ENCODE measurements at places on chromosomes 16 and 17.

DNA sequence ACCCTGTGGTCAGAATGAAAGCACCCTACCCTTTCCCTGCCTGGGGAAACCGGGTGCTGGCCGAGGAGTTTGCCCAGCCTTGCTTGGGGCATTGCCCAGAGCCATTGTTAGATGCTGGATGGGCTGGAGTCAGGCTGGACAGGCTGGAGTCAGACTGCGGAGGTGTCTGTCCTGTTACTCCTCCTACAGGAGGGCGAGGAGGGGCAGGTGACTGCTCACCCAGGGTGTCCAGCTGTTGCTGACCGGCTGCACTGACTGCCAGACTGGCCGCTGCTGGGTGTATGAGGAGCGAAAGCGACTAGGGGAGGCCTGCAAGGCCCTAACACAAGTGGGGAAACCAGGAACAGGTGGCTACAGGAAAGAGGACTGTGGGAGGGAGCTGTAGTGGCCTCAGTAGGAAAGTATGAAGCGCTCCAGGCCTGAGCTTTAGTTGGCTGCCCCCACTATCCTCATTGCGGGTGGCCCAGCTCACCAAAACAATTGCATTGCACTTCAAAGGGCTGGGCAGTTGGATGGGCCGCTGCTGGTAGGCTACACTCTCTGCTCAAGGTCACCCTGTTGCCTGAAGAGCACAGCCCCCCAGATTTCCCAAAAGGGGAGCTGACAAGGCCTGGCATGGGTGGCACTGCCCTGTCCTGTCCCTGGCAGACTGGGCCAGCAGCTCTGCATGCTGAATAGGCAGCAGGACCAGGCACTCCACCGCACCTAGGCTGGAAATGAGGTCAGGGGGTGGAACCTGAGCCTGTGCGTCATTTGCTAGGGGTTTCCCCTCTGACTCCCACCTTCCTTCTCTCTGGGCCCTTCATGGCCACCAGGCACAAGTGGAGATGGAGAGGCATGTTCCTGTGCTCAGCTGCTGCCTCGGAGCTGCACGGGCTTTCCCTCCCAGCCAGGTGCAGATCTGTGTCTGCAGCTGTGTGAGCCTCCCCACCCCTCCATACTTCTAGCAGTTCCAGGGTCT, 18.4 kb downstream of the LDHD start:
- no peak for DNase-seq

GRCh38 chr16:89050868-89051311, 42.8 kb upstream of the ACSF3 start:
- DNase-seq: no peak

DNA sequence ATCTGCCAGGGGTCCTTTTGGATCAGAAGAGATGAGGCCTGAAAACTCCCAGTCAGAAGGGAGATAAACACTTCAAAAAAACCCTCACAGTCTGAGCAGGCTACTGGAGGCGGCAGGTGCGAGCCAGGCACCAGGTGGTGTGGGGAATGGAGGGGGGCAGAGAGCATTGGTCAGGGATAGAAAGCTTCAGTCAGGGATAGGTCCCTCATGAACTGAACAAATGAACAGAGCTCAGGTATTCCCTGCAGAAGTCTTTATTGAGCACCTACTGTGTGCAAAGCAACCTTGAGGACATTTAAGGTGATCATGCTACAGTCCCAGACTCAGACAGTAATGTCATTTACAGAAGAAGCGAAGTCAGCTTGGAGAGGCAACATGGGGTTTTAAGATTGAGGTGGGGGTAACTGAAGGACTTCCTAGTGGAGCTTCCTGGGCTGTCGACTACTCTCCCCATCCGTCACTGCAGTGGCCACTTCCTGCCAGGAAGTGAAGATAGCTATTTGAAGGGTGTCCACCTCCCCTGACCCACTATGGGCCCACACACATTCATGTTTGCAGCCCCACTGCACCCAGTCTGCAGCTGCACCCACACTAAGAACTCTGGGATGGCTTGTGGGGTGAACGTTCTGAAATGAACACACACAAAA, 3.2 kb downstream of the KIFC3 start:
- no peak for DNase-seq

DNA sequence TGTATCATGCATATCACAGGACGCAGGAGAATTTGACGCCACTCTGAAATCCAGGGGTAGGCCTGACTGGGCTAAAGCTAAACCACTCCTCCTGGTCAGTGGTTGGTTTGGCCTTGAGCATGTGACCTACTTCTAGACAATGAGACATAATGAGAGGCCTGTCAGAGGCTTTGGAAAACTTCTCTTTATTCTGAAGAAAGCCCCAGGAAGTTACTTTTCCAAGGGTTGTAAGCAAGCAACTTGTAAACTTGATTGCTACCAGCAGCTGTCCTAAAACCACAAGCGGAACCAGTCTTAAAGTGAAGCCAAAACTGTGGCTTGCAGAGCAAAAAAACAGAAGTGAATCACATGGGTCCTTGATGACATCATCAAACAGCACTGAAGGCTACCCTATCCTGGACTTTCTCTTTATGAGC, 138.2 kb upstream of the COX10 start:
- DNase-seq: peak; percentile 71

- no peak for DNase-seq
Measured at GRCh38 chr17:57672971-57673370, 72.1 kb downstream of the CCDC182 start.

DNA sequence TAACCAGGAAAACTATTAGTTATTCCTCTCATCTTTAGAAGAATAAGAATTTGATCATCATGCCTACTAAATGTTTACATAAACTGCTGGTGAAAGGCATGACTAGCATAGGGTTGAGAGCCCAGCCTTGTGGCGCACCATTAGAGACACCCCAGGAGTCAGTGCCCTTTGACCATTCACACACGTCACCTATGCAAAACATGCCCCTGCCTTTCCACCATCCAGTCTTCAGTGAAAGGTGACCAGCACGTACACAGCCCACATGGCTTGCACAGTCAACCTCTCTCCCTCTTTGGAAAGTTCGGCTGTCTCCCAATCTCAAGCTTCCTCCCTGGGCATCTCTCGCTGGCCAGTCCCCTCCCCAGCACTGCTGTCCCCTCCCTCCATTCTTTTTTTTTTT, 150.3 kb downstream of the ENGASE start:
- no peak for DNase-seq

- DNase-seq: no peak
Measured at GRCh38 chr17:31660684-31661083, 198.4 kb downstream of the COPRS start.

GRCh38 chr17:37698132-37698910, 46.5 kb downstream of the HNF1B start:
- no peak for DNase-seq

- DNase-seq: no peak
Measured at GRCh38 chr16:12530302-12530701, 273.4 kb downstream of the CPPED1 start.
